Bone marrow (tissue), 2 donors: ENCODE measurements at places on chromosomes 2 and 18.

DNA sequence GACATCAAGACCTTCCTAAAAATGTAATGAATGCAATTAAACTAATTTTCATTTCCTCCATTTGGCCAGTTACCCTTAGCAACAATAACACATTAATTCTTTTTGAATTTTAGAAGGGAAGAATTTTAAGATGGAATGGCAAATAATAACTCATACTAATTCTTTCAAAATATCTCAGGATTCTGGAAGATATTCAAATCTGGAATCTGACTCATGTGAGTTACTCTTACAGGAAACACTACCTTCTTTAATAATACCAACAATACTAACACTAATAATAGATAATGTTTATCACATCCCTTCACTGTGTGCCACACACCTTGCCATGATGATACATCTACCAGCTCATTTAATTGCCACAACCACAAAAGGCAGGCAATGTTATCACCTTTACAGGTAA lies 46.4 kb downstream of the ZNF521 start:
- DNase-seq = no peak

DNA sequence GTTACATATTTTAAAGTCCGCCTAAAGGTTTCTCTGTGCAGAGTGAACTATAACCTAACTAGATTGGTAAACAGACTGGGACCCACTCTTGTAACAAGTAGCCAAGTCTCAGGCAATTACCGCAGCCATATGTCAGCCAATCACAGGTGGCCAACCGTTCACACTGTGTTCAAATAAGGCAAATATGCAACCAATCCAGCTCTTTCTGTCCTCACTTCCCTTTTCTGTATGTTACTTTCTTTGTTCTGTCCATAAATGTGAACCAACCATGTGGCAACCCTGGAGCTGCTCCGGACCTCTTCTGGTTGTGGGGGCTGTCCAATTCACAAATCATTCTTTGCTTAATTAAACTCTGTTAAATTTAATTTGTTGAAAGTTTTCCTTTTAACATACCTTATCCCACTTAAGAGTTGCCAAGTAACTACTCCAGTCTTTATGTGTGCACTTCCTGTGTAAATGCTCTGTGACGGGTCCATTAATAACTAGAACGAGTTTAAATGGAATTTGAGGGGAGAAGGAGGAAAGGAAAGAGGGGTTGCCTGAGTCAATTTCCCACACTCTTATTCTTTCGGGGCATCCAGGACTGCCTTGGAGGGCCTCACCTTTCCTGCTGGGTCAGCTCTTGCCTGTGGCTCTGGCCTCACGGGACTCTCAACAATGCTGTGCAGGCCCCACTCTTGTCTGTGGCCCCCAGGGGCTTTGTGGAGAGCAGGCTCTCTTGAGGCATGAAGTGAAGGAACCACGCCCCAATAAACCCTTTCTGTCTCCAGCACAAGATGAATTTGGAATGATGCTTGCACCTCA lies 6.6 kb upstream of the RPL37A start:
- no peak for DNase-seq

GRCh38 chr18:9578306-9578705 lies 36.1 kb downstream of the PPP4R1 start:
- no peak for DNase-seq

GRCh38 chr18:64270121-64270520 lies 121.2 kb upstream of the LINC00305 start:
- DNase-seq = no peak

GRCh38 chr18:60508108-60508507 lies 135.5 kb upstream of the MC4R start:
- no peak for DNase-seq

GRCh38 chr18:59604877-59605276 lies 92.3 kb downstream of the CCBE1 start:
- DNase-seq = no peak

DNA sequence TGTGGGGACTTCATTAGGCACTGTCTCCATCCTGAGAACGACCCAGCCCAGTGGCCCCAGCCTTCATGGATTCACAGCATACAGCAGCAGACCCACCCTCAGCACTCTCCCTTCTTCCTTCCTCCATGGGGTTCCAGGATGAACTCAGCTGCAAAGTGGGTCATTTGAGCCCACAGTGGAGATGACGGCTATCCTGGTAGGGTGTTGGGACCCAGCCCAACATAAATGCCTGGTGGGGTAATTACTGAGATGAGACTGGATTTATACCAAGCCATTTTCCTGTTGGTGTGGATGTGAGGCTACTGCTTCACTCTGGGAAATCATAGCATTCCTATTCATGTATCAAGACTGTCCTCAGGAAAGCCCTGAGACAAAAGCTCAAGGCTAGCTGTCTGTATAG lies 536.7 kb upstream of the TNP1 start:
- DNase-seq = no peak

GRCh38 chr2:76980067-76980787 lies 541.9 kb downstream of the LRRTM4 start:
- DNase-seq = no peak

- peak; percentile 2 for DNase-seq
These were observed 53.9 kb downstream of the KCTD18 start for GRCh38 chr2:200455958-200456421.

GRCh38 chr2:5409898-5410381 lies 282.2 kb upstream of the SOX11 start:
- no peak for DNase-seq

DNA sequence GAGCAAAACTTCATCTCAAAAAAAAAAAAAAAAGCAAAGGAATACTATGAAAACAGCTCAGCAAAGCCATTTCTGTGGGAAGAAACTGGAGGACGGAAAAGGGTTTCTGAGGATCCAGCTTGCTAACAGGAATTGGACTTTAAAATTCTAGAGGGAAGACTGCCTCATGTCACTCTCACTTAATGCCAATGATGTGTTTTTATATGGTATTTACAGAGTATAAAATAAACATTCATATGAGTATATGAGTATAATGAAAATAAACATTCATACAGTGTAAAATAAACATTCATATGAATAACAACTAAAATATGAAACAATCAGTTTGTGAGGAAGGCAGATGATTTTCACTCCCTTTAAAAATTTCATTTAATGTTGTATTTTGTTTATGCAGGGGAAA lies 43.9 kb downstream of the CHMP3 start:
- no peak for DNase-seq

DNA sequence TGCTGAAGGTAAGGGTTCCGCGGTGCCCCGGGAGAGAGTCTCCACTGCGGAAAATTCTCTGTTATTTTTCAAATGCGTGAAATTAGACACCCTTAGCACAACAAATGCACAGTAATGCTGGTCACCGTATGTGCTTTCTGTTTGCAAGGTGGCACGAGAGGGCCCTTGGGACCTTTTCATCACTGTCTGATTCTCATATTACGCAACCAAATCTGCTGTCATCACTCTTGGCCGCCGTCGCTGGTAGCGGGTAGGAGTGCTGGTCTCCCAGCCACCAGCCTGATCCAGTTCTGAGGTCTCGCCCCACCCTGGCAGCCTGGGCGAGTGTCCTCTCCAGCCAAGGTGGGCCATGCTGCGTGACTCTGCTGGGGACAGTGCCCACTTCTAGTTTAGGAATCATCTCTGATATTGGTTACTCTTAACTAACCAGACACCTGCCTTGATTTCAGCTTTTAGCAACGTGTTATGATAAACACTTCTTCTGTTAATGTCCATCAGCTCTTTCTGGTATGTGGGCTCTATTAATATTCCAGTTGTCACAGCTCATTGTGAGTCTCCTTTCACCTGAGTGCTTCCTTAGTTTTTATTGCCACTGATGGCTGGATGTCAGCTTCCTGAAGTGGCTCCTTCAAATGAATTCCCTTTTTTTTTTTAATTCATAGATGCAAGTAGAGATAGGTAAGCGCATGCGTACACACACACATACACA lies 199.4 kb downstream of the GBX2 start:
- no peak for DNase-seq

- no peak for DNase-seq
These were observed 79.5 kb downstream of the NXPH2 start for GRCh38 chr2:138700716-138701115.

GRCh38 chr2:38230756-38231155 lies 146.3 kb downstream of the ATL2 start:
- DNase-seq = no peak

DNA sequence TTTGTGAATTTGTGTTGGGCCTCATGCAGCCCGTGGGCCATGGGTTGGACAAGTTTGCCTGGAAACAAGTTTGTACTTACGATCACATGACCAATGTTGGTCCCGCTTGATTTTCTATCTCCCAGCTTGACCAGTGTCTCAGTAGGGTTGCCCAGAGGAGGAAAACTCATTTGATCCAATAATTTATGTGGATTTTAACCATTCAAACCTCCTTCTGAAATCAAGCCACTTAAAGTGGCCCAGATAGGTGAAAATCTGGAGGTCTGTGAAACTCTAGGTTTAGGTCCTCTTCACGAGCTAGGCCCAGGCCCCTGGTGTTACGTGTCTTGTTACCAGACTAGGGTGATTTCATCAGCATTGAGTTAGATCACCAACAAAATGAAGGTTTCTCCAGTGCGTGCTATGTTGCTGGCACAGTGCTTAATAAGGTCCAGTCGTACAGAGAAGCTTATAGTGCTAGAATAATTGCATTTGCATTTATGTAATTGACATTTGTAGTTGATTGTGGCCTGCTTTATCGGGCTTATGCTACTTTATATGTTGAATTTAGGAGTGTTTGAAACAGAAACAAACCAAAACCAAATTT lies 4.4 kb downstream of the ACTR2 start:
- DNase-seq = no peak

- no peak for DNase-seq
These were observed 23.3 kb downstream of the SMAD7 start for GRCh38 chr18:48927286-48928080.

- no peak for DNase-seq
These were observed 236.4 kb downstream of the LRRTM1 start for GRCh38 chr2:80068038-80068731.

DNA sequence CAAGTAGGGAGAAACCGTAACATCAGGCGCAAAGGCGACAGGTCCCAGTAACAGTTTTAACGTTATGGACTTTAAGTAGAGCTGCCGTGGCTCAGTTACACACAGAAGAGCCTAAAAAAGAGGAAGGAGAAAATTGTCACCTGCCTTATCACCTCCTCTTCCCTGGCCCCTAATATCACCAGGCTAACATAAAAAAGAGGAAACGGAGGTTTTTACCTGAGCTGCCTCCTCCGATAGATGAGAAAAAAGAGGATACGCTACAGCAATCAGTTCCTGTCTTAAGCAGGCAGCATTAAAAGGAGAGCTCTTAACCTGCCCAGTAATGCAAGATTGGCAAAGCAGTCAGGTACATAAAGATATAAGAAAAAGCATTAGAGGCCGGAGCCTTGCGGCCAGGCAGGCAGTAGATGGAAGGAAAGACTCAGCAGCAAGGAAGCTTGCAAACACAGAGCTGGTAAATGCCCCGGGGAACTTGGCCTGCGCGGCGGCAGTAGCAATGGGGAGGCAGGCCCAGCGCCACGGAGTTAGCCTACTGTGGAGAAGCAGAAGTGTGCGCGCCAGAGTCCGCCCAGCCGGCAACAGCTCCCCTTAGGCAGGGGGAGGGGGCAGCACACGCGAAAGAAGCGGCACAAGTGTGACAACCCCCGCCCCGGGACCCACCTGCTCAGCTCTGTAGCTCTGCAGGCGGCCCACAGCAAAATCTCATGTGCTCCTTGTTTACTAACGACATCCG lies 116.3 kb upstream of the SCN7A start:
- DNase-seq = no peak

DNA sequence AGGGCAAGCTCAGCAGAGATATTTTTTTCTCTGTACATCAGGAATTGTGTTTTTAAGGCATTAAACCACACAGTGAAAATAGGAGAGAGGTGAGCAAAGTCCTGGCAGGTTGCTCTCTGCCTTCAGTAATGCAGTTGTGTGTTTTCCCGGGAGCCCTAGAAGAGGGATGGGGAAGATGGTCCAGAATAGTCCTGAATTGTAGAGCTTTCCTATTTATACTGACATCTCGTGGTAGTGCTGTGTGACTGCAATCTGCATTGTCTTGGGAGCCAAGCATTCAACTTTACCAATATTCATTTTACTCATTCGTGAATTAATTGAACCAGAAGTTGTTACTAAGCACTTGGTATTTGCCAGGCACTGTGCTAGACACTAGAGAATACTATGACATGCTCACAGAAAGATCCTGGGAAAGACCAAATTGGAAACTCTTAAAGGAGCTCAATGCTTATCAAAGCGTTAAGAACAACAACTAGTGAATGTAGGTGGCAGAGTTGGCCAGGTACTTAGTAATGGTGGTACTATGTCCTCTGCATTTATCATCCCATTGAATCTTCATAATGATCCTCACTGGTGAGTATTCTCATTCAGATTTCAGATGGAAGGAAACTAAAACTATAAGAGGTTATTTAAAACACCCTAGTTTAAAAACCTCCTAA lies 214.6 kb downstream of the TRIB2 start:
- DNase-seq = peak; percentile 20

GRCh38 chr18:29841631-29842030 lies 1200.9 kb downstream of the DSC3 start:
- DNase-seq = no peak

- DNase-seq = no peak
These were observed 185.5 kb downstream of the MYCN start for GRCh38 chr2:16125614-16126516.

DNA sequence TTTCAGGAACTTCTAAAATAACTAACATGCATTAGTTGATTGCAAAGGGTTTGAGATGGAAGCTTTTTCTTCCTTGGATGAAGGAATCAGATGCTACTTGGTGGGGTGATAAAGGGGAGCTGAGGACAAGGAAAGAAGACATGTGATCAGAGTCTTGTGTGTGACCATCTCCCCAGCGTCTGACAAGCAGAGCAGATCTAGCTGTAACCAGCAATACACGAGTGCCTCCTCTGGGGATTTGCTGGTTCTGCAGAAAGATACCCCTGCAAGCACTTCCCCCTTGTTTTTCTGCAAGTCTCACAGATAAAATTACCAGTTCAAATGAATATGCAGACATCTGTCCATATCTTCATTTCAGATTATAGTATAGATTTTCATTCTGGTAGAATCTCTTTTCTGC lies 2.7 kb downstream of the CDH7 start:
- no peak for DNase-seq

DNA sequence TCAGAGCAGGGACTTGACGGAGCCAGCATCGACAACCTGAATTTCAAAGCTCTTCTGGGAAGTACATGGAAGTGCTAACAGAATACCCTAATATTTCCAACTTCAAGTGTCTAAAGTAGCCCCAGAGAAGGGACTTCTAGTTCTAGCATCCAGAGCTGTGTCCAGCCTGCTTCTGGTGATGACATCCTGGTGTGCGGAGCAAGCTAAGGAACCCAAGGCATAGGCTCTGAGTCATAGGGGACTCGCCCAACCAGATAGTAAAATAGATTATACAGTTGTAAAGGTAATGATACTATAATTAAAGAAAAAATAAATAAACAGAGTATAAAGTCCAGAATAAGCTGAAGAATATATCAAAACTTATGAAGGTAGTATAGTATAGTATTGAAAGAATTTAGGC lies 108.1 kb upstream of the SERPINE2 start:
- DNase-seq = no peak
